BJ (cell line): ENCODE measurements at places on chromosomes 5 and 9.

DNA sequence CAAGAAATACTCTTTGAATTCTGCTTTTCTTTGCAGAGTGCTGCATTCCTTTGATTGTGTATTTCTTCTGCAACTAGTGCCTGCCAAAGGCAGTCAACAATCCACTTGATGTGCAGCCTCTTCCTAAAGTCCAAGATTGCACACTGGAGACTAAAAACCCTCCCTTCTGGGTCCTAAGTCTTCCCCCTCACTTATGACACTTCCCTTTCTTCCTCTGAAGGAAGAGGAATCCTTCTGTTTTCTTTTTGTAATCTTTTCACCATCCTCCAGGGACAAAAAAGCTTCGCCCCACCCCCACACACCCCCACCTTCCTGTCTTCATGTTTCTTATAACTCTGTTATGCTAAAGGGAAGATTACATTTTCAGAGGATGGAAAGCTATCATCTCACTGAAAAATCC lies 39.9 kb downstream of the WDR36 start:
- no peak for DNase-seq

- DNase-seq, result no peak
These were observed 93.4 kb upstream of the SLC25A48 start for GRCh38 chr5:135741040-135741439.

DNA sequence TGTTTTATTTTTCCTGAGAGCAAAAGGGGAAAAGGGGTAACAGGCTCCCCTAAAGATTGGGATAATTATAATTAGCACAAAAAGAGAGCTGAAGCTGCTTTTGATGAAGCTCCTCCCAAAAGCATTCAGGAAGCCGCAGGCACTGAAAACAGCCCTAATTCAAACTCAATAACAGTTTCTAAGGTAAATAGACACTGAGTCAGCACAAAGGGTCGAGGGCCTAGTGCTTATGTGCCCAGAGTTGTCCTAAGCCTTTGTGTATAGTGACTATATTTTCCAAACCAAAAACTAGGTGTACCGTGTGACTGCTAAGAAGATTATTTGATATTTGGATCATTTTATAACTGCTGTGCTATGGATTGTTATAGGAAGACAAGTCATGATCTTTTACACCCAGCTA lies 67.7 kb downstream of the HMHB1 start:
- no peak for DNase-seq

DNA sequence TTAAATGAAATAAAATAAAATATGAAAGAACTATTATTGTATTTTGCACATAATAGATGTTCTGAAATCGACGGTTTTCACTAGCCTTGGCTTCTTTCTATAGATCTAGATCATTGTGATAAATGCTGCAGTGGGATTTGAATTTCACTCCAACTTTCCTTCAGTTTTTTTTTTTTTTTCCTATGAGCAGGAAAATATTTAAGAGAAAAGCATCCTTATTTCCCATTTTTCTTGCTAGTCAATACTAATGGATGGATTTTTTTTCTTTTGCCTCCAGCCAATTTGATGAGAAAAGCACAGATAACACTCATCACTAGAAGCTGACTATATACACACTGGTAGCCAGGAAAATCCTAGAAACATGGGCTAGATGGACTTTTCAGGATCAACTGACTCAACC lies 249.0 kb downstream of the NFIB start:
- DNase-seq, result no peak

DNA sequence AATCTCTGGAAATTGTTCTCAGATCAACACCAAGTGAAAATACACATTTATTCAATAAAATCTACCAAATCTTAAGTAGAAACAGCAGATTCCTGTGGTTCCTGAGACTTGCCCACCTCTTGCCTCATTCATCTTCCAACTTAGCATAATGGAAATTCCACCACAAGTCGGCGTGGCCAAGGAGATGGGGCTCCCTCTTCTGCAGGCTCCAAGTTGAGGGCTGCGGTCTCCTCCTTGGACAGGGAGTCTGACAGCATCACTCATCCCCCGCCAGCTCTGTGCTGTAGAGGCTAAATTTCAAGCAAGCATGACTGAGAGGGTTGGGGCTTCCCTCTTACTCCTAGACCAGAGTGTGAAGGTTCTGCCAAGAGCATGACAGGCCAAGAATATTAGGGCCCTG lies 273.7 kb downstream of the DIRAS2 start:
- DNase-seq, result no peak

- no peak for DNase-seq
These were observed 76.6 kb upstream of the PRRC1 start for GRCh38 chr5:127440831-127441230.

GRCh38 chr9:83630938-83631457 lies 8.1 kb downstream of the IDNK start:
- DNase-seq, result no peak
